Kidney glomerular epithelial cell (primary cell): ENCODE measurements at places on chromosomes 13 and 19.

GRCh38 chr19:38466050-38466449 is 32.6 kb downstream of the RYR1 start:
- DNase-seq = no peak

- DNase-seq = no peak
Observed at GRCh38 chr13:31556376-31556775, 182.9 kb upstream of the RXFP2 start.

GRCh38 chr19:47305309-47305751 is 4.3 kb upstream of the C5AR1 start:
- peak; percentile 50 for DNase-seq

DNA sequence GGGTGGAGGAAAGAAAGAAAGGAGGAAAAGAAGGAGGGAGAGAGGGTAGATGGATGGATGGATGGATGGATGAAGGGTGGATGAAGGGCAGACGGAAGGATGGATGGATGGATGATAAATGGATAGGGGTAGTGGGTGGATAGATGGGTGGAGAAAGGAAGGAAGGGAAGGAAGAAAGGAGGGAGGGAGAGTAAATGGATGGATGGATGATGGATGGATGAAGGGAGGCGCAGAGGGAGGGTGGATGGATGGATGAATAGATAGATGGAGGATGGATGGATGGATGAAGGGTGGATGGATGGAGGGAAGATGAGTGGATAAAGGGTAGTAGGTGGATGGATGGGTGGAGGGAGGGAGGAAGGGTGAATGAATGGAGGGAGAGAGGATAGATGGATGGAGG is 41.2 kb downstream of the CPAMD8 start:
- no peak for DNase-seq

GRCh38 chr19:47713046-47714021 is at the start of gene EHD2:
Gene EHD2, plus strand, starts transcription at chr19:47713422. Its CDS starts 3,191 bp downstream, at chr19:47716613.
- DNase-seq = peak; percentile 28

DNA sequence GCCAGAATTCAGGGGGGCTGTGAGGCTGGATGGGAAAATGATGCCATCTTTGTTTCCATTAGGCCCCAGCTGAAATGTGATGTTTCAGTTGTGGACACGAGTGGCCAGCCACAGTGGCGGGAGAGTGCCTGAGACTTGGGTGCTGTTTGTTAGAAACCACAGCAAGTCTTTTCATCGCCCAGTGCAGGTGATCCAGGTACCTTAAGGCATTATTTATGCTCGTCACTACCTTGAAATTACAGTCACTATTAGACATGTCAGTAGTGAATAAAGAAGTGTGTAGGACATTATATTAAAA is 82.5 kb upstream of the TM9SF2 start:
- no peak for DNase-seq

DNA sequence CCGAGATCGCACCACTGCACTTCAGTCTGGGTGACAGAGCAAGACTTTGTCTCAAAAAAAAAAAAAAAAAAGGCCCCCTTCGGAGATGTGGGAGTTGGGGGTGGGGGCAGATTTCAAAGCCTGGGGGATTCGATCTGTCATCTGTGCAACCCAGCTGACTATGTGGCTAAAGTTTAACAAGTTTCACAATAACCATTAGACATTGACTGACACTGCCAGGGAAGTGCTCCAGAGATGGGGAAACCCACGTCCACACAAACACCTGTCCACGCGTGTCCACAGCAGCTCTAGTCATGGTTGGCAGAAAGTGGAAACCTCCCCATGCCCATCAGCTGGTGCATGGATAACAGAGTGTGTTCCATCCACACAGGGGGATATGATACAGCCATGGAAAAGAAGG is 37.6 kb upstream of the HOMER3 start:
- peak; percentile 12 for DNase-seq

- DNase-seq = no peak
Observed at GRCh38 chr13:29193083-29193482, 372.9 kb downstream of the MTUS2 start.

DNA sequence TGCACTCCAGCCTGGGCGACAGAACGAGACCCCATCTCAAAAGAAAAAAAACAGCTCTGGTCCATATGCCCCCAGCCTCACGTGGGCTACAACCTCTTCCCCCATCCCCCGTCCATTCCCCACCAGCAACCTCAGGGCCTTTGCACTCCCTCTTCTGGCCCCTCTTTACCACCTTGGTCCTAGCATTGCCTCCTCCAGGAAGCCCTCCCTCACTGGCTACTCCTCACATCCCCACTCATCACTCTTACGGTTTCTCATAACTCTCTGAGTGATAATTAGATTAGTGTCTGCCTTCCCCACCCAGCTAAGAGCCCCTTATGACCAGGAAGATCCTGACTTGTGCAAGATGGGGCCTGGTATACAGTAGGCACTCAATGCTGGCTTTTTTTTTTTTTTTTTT is 30.8 kb downstream of the IL12RB1 start:
- DNase-seq = no peak

- DNase-seq = peak; percentile 61
Observed at GRCh38 chr13:59494560-59494970, 669.2 kb downstream of the DIAPH3 start.
